ENCODE measurements at places on chromosomes 12 and 14.

DNA sequence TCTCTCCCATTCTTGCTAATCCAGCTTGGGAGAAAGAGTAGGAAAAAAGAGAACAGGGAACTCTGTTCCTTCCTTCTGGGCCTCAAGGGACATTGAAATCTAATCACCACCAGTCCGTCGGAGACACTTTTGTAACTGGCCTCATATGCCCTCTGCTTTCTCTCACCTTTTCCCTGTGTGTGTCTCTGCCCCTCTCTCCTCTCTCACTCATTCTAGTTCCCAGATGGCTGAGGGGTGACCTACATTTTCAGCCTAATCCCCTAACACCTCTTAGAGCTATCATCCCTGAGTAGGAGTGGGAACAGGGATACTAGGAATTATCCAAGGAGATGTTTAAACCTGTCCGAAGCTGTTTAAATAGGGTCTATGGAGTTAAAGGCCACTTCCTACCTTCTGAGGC, 8.9 kb upstream of the PCK2 start:
- DNase-seq = no peak

- no peak for DNase-seq
Observed at GRCh38 chr14:58479975-58480374, 52.5 kb downstream of the KIAA0586 start.

DNA sequence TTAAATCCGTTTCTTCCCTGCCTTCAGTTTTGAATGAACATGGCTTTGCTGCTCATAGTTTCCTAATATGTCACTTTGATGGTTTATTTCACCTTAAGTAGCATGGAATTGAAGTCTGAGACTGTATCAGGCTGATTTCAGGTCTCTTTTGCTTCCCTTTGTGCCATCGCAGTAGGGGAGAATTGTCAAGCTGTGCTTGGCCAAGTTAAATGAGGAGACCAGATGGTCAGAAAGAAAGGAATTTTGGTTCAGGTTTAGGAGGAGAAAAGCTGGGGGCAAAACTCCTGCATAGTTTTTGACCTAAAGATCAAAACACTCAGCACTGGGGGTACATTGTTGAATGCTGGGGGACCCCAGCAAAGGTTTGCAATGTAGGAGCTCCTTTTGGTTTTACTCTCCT, 398.4 kb downstream of the NUAK1 start:
- no peak for DNase-seq

GRCh38 chr14:87387806-87388205, 605.2 kb downstream of the GALC start:
- no peak for DNase-seq

DNA sequence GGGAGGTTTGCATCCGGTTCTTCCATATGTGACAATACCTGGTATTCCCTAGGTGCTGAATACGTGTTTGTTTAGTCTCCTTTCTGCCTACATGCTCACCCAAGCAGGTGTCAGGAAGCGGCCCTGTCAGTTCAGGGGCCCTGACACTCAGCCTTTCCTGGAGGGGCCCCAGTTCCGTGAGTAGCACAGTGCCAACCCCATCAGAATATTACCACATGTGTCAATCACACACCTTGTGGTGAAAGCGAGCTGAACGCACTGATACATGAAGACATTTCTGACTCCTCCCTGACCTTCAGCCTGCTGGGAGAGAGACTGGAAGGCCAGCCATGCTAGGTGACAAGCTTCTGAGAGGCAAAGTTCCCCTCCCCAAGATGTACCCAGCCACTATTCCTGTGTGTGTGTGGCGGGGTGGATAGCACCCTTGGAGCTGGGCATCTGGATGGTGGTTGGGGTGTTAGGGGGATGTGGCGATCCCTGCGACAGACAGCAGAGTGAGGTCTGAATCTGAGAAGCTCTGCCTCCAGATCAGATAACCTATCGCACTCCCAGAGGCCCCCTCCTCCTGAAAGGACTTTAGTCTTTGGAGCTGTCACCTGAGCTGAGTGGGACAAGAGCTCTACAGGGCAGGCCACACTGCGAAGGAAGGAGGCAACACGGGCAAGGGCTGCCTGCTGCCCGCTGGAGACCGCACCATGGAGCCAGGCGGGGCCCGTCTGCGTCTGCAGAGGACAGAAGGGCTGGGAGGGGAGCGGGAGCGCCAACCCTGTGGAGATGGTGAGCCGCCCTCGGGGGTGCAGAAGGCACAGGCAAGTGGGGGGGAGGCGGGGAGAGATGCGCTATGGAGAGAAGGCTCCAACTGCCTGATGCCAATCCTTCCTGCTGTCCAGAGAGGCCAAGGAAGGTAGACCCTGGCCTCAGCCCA, at the start of gene SOAT2:
SOAT2 (plus strand) TSS at position 604 of the 925 bp plus-strand sequence; CDS start at position 696, 92 bp downstream.
- DNase-seq = no peak

DNA sequence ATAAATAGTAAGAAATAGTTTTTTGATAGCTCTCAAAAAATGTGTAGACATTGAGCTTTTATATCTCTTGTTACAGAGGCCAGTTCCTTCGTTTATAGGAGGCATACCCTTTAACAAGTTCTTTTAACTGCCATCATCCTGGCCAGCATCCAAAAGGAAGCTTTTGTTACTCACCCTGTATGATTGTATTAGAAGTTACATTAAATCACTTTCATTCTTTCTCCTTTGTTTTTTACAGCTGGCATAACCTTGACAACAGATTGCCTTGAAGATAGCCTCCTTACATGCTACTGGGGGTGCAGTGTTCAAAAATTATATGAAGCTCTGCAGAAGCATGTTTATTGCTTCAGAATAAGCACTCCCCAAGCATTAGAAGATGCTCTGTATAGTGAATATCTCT, 20.1 kb downstream of the CGRRF1 start:
- DNase-seq = peak; percentile 28

GRCh38 chr14:70595443-70596185, 4.8 kb downstream of the MED6 start:
- no peak for DNase-seq

DNA sequence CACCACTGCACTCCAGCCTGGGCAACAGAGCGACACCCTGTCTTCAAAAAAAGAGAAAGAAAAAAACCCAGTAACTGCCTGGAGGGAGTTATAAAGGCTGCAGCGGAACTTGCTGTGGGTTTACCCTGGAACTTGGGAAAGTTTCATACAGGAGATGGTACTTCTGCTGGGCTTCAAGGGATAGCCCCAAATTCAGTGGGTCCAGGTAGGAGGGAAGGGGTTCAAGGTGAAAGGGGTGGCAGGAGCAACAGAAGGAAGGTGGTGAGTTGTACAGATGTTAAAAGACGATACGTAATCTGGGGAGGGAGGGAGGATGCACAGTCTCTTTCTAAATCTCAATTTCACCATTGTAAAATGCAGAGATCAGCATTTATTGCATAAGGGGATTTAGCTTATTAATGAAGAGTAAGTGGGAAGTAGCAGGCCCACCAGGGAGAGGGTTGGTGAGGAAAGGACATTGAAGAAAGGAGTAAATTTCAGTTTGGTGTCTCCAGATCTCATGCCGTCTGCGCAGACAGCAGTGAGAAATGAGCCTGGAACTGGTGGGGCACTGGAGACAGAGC, 8.5 kb upstream of the GAS2L3 start:
- no peak for DNase-seq

- no peak for DNase-seq
Observed at GRCh38 chr14:50974118-50974517, 29.8 kb upstream of the PYGL start.

GRCh38 chr14:94536836-94537235, 24.4 kb upstream of the SERPINA4 start:
- DNase-seq = no peak

DNA sequence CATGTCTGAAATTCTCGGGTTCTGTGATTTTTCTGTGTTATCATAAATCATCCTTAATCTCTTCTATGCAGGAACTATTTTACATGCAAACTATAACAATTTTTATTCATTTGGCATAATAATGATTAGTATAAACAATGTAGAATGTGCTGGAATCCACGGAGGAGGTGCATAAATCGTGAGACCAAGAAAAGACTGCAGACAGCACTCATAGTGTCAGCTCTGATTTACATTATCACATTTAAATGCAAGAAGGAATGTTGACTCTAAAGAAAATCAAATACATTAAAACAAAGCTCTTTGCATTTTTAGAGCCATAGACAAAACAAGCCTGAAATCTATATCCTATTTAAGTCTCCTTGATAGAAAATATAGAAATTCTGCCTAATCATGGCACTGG, 501.7 kb upstream of the STXBP6 start:
- no peak for DNase-seq

DNA sequence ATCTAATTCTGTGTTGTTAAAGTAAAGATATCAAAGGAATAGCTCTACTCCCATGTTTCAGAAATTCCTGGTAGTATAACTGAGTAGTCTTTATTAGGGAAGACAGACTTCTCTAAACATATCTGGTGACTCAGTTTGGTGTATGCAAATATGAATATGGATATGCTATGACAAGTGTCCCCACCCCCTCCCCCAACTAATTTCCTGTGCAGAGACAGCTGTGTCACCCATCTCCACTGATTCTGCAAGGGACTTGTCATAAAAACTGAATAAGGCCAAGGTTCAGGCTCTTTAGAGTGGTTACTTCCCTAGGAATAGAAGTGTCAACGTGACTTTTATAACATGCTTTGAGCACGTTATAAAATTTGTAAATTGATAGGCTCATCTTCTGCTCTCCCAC, 429.1 kb downstream of the DAD1 start:
- no peak for DNase-seq

DNA sequence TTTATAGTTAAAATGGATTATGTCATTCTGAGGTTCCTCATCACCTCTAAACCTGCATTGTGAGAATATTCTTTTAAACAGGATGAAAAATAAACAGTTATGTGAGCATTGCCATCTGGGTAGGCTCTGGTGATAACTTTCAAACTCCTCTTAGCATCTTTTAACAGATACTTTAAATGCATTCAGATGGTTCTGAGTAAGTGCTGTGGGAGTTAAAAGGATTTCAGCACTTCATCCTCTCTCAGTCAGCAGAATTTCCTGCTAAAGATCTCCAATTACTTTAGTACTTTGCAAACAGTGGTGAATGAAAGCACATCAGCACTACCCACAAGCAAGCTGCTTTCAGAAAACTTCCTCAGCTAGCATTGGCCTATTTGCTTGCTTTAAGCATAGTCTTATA, 59.3 kb upstream of the TMTC1 start:
- no peak for DNase-seq

GRCh38 chr12:29103539-29103974, 45.5 kb upstream of the FAR2 start:
- DNase-seq = no peak

GRCh38 chr12:51341251-51342007, 5.0 kb downstream of the CELA1 start:
- DNase-seq = peak; percentile 88

DNA sequence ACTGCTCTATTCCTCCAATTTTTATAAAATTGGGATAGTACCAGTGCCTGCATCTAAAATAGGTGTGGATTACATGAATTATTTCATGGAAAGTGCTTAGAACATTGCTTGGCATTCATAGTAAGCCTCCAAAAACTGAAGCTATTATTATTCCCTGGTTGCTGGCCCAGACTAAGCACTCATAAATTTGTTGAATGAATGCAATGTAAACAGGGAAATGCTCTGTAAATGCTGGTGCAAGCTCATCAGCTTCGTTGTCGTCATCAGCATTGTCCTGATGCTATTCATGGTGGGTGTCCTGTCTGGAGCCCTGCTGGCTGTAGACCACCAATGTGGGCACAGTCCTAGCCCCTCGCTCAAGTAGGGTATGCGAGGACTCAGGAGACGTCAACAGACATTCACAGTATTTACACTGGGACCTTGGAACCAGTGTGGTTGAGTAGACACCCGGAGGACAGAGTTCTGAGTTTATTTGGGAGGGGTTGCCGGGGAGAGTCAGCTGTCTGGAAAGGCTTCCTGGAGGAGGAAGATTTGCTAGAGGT, 16.5 kb downstream of the BDKRB2 start:
- no peak for DNase-seq

GRCh38 chr12:122839907-122840554, 4.8 kb downstream of the HIP1R start:
- DNase-seq = no peak

DNA sequence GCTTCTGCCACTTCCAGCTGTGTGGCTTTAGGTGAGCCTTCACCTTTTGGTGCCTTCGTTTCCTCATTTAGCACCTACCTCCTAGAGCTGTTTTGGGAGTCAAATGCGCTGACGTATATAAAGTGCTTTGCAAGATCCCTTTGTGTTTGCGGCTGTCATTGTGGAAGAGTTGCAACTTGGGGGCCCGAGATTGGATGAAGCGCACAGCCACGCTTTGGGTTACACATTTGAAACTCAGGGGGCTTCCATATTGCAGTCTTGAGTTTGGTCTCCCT, 636 bp upstream of the ARL6IP4 start:
- no peak for DNase-seq

GRCh38 chr12:85681333-85681732, 154.9 kb downstream of the RASSF9 start:
- DNase-seq = no peak

GRCh38 chr14:55532645-55533344, 47.2 kb upstream of the KTN1 start:
- no peak for DNase-seq

DNA sequence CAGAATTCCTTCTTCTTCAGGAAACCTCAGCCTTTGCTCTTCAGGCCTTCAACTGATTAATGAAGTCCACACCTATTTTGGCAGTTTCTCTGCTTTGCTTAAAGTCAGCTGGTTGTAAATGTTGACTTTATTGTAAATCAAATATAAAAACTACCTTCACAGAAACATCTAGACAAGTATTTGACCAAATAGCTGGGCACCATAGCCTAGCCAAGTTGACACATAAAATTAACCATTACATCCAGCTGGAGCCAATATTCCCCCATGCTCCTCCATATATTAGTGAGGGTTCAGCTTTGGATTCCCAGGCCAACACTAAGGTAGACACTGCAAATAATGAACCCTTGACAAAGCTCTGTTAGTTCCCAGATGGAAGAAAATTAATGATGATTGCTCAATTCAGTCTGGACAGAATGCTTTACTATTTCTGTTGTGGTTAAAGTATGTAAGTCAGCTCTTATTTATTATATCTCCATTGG, 125.5 kb downstream of the ZFP36L1 start:
- DNase-seq = no peak

DNA sequence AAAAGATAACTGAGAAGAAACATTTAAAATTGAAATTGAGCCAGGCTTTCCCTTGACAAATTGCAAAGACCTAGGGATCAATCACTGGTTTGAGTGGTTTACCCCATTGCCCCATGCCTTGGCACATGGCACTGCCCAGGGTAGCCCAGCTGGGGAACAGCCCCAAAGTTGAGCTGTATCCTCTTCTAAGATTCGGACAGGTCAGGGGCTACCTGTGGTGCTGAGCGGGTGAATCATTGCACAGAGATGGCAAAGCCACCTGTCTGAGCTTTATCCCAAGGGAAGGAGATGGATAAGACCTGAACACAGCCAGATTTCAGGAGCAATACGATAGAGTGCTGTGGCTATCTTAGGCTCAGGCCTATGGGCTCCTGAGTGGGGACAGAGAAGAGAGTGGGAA, 7.0 kb downstream of the IFI27L2 start:
- DNase-seq = no peak

DNA sequence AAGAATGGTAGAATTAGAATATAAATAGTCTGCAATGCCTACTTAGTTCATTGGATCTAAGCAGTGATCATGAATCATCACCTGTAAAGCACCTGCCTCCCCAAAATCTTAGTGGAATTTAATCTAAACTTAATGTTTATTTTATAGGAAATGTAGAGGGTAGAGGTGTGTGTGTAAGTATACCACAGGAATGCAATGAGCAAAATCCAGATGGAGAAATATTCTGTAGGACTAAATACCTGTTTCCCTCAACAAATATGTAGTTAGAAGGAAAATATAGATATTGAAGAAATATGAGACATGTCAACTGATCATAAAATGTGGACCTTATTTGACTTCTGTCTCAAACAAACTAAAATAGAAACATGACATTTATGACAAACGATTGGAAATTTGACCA, 839.2 kb upstream of the FBXO33 start:
- DNase-seq = no peak
